ENCODE measurements at places on chromosomes 11 and 22. TPM values are rescaled to one million over a fixed set of nuclear protein-coding genes. Genes with fewer than 3 reads are reported as not detected.

DNA sequence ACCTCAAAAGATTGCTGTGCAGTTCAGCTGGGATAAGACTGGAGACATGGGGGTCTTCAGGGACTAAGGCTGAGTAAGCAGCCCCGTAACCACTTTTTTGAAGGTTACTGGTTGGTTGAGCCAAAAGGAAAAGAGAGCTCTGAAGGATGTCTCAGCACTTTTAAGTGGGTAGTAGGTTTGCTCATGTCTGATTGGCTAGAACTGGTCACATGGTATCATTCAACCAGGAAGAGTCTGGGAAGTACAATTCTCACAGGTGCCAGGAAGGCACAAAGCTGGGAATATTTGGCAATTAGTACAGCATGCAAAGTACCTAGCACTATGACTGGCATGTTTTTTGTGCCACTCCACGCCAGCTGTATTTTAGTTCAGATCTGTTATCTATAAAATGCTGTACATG lies 58.1 kb downstream of the SNX19 start:
- H3K4me1 ChIP-seq = peaks cover 4% of the 10 kb centered on the region
- no peaks in the 10 kb centered on the region for H3K27me3 ChIP-seq
- no peaks in the 10 kb centered on the region for H3K36me3 ChIP-seq
- no peak for DNase-seq
- no peak overlapping the region for H3K4me3 ChIP-seq

- no peak for DNase-seq
- H3K4me3 ChIP-seq = no peak overlapping the region
- H3K27ac ChIP-seq = no peak overlapping the region
- no peaks in the 10 kb centered on the region for H3K4me1 ChIP-seq
- H3K27me3 ChIP-seq = no peaks in the 10 kb centered on the region
Measured at GRCh38 chr11:100515087-100515486, 172.0 kb upstream of the ARHGAP42 start.

GRCh38 chr11:11039208-11039965 lies 181.5 kb upstream of the ZBED5 start:
- H3K36me3 ChIP-seq = no peaks in the 10 kb centered on the region
- H3K4me3 ChIP-seq = no peak overlapping the region
- H3K27ac ChIP-seq = no peak overlapping the region
- no peaks in the 10 kb centered on the region for H3K27me3 ChIP-seq
- H3K4me1 ChIP-seq = no peaks in the 10 kb centered on the region

DNA sequence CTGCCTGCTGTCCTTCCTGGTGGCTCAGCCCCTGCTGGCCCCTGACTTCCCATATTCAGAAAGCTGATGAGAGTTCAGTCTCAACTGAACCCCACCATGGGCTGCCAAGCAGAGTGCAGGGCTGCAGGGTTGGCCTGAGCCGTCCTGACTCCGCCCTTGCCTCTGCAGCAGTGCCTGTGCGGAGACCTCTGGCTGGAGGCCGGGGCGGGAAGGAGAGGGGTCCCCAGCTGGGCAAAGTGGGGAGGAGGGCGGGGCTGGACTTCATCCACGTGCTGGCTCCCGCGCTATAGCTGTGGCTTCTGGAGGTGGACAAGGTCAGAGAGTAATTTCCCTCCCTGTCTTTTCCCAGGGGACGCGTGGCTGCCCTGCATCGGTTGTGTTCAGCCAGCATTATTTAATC lies 13.6 kb downstream of the GLB1L3 start:
- no peaks in the 10 kb centered on the region for H3K36me3 ChIP-seq
- DNase-seq = no peak
- no peak overlapping the region for H3K4me3 ChIP-seq
- no peak overlapping the region for H3K27ac ChIP-seq
- no peaks in the 10 kb centered on the region for H3K4me1 ChIP-seq

GRCh38 chr11:70415642-70416395 lies 17.5 kb downstream of the CTTN start:
- no peaks in the 10 kb centered on the region for H3K27me3 ChIP-seq
- DNase-seq = no peak
- H3K27ac ChIP-seq = peak overlapping the region; percentile 5
- no peaks in the 10 kb centered on the region for H3K4me1 ChIP-seq
- H3K36me3 ChIP-seq = peaks cover 39% of the 10 kb centered on the region

GRCh38 chr22:45493286-45493771 lies 9.4 kb upstream of the FBLN1 start:
- no peak for DNase-seq
- no peak overlapping the region for H3K4me3 ChIP-seq
- H3K27ac ChIP-seq = no peak overlapping the region
- H3K4me1 ChIP-seq = no peaks in the 10 kb centered on the region
- no peaks in the 10 kb centered on the region for H3K27me3 ChIP-seq
- H3K36me3 ChIP-seq = no peaks in the 10 kb centered on the region

DNA sequence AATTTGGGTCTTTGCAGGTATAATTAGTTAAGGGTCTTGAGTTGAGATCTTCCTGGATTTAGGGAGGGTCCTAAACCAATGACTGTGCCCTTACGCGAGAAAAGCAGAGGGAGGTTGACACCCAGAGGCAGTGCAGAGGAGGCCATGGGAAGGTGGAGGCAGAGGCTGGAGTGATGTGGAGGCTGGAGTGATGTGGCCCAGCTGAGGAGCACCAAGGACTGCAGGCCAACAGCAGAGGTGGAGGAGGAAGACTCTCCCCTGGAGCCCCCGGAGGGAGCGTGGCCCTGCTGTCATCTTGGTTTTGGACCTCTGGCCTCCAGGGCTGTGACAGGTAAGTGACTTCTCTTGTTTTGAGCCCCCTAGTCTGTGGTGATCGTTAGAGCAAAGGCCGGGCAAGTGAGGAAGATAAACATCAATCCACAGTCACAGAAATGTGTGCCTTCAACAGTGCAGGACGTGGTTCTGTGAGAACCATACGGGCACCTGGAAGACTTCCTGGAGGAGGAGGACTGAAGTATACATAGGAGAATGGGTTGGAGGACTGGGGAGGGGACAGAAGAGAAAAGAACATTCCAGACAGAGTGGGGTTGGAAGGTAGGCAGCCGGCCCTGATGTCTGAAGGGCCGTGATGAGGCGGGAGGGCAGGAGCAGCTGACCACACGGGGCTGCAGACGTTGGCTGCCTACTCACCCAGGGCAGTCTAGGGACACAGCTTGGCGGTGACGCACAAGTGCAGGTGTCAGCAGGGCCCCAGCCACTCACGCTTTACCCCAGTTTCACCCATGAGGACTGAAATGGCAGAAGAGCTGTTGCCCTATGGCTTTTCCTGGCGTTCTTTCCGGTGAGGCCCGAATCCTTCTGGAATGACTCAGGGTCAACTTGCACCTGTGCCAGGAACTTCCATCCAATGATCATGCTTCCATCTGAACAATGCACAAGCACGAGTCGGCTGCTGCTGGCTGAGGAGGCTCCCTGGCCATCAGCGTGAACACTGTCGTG lies 270.2 kb downstream of the CTTN start:
- no peaks in the 10 kb centered on the region for H3K36me3 ChIP-seq
- no peak overlapping the region for H3K27ac ChIP-seq
- no peaks in the 10 kb centered on the region for H3K27me3 ChIP-seq
- H3K4me1 ChIP-seq = no peaks in the 10 kb centered on the region
- no peak overlapping the region for H3K4me3 ChIP-seq

GRCh38 chr11:28011813-28012212 lies 96.1 kb downstream of the KIF18A start:
- no peaks in the 10 kb centered on the region for H3K36me3 ChIP-seq
- H3K4me3 ChIP-seq = no peak overlapping the region
- H3K4me1 ChIP-seq = no peaks in the 10 kb centered on the region
- no peaks in the 10 kb centered on the region for H3K27me3 ChIP-seq

- no peaks in the 10 kb centered on the region for H3K4me1 ChIP-seq
- peak; percentile 20 for DNase-seq
- H3K27ac ChIP-seq = no peak overlapping the region
- H3K36me3 ChIP-seq = no peaks in the 10 kb centered on the region
- no peaks in the 10 kb centered on the region for H3K27me3 ChIP-seq
Measured at GRCh38 chr22:36873614-36874308, 13.0 kb downstream of the NCF4 start.

DNA sequence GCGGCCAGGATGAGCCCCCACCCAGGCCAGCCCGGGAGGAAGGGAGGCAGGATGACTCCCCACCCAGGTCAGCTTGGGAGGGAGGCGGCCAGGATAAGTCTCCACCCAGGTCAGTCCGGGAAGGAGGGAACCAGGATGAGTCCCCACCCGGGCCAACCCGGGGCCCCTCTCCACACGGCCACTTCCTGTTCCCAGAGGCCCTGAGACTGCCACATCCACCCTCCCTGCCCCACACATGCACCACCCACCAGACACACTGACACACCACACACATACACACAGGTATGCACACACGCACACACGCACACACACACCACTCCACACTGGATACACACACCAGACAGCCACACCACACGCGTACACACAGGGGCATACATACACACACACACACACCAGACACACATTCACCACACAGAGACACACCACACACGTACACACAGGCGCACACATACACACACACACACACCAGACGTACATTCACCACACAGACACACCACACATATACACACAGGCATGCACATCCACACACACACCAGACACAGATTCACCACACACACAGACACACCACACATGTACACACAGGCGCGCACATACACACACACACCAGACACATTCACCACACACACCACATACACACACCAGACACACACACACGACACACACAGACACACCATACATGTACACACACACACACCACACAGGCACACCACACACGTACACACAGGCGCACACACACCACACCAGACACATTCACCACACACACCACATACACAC lies 84.9 kb upstream of the PRR5 start:
- no peak overlapping the region for H3K27ac ChIP-seq
- no peak overlapping the region for H3K4me3 ChIP-seq
- H3K36me3 ChIP-seq = no peaks in the 10 kb centered on the region
- DNase-seq = no peak
- no peaks in the 10 kb centered on the region for H3K27me3 ChIP-seq

DNA sequence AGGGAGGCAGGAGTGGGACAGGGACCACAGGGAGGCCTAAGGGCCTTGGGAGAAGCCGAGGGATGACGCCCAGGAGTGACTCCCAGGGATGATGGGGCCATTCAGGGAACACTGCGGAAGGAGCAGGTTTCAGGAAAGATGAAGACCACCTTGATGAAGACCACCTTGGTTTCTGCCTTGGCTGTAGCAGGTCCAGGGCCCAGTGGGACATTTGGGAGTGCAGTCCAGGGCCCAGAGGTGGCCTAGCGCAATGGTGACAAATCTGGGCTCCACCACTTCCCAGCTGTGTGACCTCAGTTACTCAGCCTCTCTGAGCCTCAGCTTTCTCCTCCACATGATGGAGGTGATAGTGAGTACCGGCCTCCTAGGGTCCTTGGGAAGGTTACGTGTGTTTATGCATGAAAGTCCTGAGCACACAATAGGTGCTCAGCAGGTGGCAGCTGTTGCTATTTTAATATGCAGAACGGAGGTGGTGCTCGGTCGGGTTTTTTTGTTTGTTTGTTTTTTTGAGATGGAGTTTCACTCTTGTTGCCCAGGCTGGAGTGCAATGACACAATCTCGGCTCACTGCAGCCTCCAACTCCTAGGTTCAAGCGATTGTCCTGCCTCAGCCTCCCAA lies 770 bp downstream of the TSGA10IP start:
- H3K36me3 ChIP-seq = no peaks in the 10 kb centered on the region
- no peaks in the 10 kb centered on the region for H3K4me1 ChIP-seq
- no peak for DNase-seq
- H3K4me3 ChIP-seq = no peak overlapping the region
- no peaks in the 10 kb centered on the region for H3K27me3 ChIP-seq

DNA sequence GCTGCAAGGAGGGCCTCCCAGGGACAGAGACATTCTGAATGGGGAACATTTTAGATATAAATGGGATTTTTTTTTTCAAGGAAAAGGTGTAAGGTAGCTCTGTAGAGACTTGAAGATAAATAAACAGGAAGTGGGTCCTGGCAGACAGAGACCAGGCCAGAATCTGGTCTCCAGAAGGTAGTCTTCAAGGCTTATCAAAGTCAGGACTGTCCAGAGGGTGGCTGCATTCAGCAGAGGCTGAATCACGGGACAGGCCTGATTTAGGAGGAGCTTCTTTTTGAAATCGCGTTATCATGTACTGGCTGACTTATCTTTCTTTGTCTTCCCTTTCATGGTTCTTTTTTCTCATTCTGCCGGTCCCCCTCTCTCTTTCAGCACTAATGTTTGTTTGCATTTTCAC lies 542.9 kb downstream of the NTM start:
- no peaks in the 10 kb centered on the region for H3K36me3 ChIP-seq
- H3K27ac ChIP-seq = no peak overlapping the region
- no peaks in the 10 kb centered on the region for H3K4me1 ChIP-seq
- H3K4me3 ChIP-seq = no peak overlapping the region
- H3K27me3 ChIP-seq = no peaks in the 10 kb centered on the region

DNA sequence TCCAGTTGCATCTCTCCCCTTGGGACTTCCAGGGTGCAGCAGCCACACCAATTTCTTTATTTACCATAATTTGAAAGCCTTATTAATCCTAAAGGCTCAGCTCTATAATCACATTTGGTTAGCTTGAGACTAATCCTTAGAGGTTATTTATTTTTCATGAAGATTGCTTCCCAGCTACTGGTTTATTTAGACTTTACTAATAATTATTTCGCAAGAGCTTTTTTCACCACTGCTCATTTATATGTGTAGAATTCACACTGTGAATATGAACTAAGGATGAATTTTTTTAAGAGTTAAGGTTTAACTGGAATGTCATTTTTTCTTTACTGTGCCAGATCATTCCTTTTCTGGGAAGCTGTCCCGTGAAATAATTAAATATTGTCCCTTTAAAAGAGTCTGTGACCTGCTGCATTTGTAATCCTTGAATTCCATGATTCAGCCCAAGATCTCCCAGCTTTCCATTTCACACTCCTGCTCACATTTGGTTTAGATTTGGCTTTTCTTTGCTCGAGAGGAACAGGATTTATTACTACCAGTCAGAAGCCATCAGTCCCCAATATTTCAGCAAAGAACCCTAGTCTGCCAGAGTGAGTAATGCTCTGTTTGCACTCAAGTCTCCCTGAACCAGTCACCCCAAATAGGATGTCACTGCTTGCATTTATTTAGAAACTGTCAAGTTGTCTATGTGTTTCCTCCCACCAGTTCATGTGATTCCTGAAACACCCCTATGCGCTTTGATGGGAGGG lies 4.4 kb upstream of the CD44 start:
- no peak overlapping the region for H3K4me3 ChIP-seq
- DNase-seq = no peak
- no peaks in the 10 kb centered on the region for H3K27me3 ChIP-seq
- peaks cover 38% of the 10 kb centered on the region for H3K4me1 ChIP-seq

TRPC6 gene
- not detected for total RNA-seq

NADSYN1 gene
- 76.1 TPM for total RNA-seq

RASL10A gene
- total RNA-seq = 2.6 TPM

HTR3A gene
- 0.21 TPM for total RNA-seq

SHISA8 gene
- total RNA-seq = 0.62 TPM

PTPRCAP gene
- 0.82 TPM for total RNA-seq

FGF3 gene
- total RNA-seq = not detected

DESI1 gene
- total RNA-seq = 33.5 TPM

TMPRSS4 gene
- not detected for total RNA-seq

APOBEC3F gene
- total RNA-seq = 7.7 TPM

TNNT3 gene
- 0.41 TPM for total RNA-seq

All from Panc1 (cell line).